ENCODE measurements at places on chromosomes 7 and 10. TPM values are rescaled to one million over a fixed set of nuclear protein-coding genes. Genes with fewer than 3 reads are reported as not detected.

- H3K4me1 ChIP-seq, result no peaks in the 10 kb centered on the region
- H3K27ac ChIP-seq, result no peak overlapping the region
- no peaks in the 10 kb centered on the region for H3K27me3 ChIP-seq
- H3K4me3 ChIP-seq, result no peak overlapping the region
- no peaks in the 10 kb centered on the region for H3K36me3 ChIP-seq
Observed at GRCh38 chr10:60878224-60878623, 65.8 kb downstream of the RHOBTB1 start.

The PCDH15 gene
- total RNA-seq, result not detected

DNA sequence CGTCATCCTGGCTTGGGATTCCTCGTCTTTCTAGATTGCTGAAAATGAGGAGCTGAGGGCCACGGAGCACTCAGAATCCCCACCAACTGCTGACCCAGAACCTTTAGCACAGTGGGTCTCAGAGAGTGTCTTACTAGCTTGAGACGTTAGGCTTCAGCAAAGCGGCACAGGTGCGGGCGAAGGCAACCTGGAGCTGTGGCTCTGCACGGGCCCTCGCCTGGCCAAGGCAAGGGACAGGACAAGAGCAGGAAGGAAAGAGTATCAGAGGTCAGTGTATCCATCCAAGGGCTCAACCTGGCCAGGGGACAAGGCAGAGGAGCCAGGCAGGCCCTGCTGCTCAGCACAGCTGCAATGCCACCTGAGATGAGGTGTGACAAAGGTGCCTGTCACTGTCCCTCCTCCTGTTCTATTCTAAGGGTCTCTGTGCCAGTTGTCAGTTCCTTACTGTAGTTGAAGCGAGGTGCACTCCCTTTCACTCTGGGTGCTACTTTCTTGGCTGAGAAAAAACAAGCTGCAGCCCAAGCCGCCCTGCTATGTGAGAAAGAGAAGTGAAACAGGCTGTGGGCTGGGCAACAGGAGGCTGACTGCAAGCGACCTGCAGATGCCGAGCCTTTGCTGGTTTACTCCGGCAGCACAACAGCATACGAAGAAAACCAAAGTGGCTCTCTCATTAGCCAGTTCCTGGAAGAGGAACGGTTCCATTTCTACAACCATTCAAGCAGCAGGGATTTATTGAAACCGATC lies 33.3 kb upstream of the KDM7A start:
- no peaks in the 10 kb centered on the region for H3K36me3 ChIP-seq
- no peak overlapping the region for H3K27ac ChIP-seq
- peaks cover 44% of the 10 kb centered on the region for H3K4me1 ChIP-seq
- no peaks in the 10 kb centered on the region for H3K27me3 ChIP-seq
- no peak for DNase-seq

- no peaks in the 10 kb centered on the region for H3K27me3 ChIP-seq
- no peak overlapping the region for H3K27ac ChIP-seq
- no peak overlapping the region for H3K4me3 ChIP-seq
Observed at GRCh38 chr7:39434012-39434411, 132.2 kb upstream of the YAE1 start.

The NPTX2 gene
- total RNA-seq, result not detected
